Fibroblast of lung (primary cell): ENCODE measurements at places on chromosomes 12 and 14. TPM values are rescaled to one million over a fixed set of nuclear protein-coding genes. Genes with fewer than 3 reads are reported as not detected.

KLRK1 gene
- not detected in 2 replicates for total RNA-seq

POTEM gene
- not detected in 2 replicates for total RNA-seq

CLEC6A gene
- total RNA-seq: not detected in 2 replicates

AEBP2 gene
- 23.9 and 27.2 TPM in 2 replicates for total RNA-seq

CLEC4E gene
- not detected in 2 replicates for total RNA-seq
